NCI-H2029 (cell line): ENCODE measurements at places on chromosomes 11 and 22.
A peak's percentile ranks its signal among the peaks of the same experiment; 100 is the strongest.

- peak; percentile 9 for DNase-seq
Observed at GRCh38 chr11:12803086-12803826, 129.0 kb downstream of the TEAD1 start.

- no peak for DNase-seq
Observed at GRCh38 chr11:107840129-107840484, 18.5 kb downstream of the SLC35F2 start.

GRCh38 chr11:125164422-125165110 lies at the start of gene PKNOX2:
TSS of gene PKNOX2 (plus strand) at chr11:125164751. CDS start at chr11:125351306, 186,555 bp downstream.
- DNase-seq = peak; percentile 9

DNA sequence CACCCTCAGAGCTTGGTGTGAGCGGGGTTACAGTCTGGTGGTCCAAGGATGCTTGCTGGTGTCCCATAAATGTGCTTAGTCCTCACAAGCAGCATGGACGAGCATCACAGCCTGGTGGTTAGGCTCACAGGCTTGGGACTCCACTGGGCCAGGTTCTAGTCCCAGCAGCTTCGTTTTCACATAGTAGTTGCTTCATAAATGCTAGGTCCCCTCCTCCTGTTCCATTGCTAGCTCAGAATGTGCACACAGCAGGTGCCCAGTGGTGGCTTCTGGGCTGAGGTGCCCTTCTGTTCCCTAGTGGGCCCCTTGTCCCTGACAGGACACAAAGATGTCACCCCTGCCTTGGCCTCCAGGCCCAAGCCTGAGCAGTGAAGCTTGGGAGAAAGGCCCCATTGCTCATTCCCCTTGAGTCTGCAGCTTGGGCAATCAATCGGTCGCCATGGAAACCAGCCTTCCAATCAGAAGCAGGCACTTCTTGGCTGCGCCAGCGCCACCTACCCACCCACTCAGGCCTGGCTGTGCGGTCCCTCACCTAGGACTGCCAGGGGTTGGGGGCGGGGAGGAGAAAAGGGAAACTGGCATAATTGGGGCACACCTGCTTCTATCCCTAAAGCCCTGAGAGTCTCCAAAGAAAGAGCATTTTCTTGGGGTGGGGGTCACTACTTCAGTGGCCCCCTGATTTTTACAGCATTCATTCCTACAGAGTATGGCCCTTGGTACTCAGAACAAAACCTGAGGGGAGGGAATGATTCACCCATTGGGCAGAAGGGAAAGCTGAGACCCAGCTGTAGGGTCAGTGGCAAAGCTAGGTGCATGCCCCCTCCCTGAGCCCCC lies 48.1 kb downstream of the CYTH4 start:
- DNase-seq = peak; percentile 26

DNA sequence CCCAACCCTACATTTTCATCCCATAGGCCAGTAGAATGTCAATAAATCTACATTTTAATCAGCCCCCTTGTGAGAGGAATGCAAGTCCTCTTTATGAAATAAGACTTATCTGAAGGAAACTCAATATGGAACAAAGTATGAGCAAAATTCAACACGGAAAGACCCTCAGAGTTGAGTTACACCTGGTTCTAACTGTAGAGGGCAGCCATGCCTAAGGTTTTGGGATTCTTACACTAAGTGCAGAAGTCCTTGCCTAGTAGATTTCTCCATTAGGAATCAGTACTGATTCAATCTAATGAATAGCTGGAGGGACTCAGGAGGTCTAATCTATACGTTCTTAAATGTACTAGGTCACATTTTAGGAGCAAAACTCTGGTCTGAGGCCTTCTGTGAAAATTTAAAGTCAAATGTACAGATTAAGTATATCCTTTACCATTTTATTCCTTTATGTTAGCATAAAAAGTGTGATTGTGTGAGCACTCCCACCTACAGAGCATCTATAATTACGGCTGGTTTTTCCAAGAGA lies 904.5 kb downstream of the DLG2 start:
- DNase-seq = no peak

- DNase-seq = no peak
Observed at GRCh38 chr11:96037405-96037949, 113.6 kb upstream of the MTMR2 start.

DNA sequence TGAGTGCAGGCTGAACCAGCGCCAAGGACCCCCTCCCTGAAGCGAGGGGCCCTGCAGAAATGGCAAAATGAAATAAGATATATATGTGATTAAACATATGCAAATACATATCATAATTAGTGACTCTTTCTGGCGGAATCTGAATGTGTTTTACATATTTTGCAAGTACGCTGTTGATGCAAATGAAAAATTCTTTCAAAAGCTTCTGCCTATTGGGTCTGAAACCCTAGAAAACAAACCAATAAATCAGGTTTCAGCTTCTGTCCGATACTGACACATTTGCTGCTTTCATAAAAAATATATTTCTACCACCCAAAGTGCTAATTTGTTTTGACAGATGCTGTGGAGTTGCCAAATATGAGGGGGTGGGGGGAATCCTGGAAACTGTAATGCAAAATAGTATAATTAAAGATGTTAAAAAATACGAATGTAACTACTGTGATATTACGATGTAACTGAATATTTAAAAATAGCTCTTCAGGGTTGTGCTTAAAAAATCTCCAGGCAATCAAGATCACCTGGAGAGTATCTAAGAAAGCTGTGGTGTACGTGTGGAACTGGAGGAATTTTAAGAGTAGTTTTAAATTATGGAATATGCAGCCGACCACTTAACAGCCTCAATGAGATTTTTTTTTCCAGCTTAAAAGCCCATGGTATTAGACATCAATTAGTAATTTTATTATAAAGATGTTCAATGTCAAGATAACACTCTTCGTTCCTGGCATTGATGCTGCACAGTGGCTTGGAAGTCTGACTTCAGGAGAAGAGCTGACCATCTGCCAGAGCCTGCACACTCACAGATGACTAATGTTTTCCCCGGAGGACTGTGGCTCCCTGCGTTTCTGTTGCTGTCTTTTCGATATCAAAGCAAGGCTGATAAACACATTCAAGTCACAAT lies 122.2 kb upstream of the RCN1 start:
- no peak for DNase-seq
